ENCODE measurements at places on chromosomes 12 and 14.

GRCh38 chr12:44225149-44225510 is 389.2 kb downstream of the TMEM117 start:
- no peak for DNase-seq

DNA sequence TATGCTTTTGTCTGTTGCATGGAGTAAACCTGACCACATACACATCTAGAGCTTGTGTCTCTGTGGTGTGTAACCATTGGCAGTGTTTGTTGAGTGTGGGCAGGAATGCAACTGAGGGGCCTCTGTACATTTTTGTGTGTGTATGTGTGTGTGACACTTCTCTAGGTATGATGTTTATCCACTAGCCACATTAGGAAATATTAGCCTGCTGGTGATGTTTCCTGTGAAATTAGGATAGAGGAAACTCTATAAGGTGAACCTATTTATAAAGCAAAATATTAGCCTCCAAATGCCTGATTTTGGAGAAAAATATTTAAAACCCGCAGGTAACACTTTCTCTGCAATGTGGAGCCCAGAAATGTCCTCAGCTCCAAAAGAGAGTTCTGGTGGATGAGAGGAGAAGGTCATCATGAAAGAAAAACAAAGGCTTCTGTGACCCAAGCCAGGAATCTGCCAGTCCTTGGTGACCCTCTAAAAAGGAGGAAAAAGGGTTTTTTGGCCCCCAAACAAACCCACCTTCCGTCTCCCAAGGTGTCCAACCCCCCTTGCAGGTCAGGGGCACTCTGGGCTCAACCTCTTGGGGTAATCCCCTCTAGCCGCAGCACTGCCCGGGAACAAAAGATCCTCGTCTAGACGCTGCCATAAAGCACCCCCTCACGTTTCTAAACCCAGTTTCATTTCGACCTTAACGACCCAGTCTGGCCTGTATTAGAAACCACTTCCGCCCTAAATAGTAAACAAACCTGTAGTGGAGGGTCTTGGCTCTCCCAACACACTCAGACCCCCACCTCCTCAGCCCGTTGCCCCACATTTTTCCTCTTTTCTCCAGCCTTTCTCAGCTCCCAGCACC is 3.1 kb upstream of the HOTAIR start:
- DNase-seq = no peak

- DNase-seq = no peak
Observed at GRCh38 chr14:37599507-37600368, 4.3 kb downstream of the TTC6 start.

DNA sequence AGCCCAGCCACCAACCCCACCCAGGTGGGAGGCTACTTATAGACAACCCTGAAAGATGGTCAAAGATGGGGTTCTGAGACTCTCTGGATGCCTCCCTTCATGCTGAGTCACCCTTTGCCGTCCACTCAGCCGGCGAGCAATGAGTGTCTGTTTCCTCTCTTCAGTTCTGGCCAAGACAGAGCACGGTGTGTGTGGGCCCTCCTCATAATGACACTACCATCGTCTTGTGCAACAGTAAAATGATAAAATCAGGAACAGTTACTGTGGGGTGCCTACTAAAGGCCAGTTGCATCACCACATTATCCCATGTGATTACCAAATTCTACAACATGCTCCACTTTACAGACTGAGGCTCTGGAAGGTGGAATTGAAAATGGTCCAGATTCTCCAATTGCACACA is 7.0 kb upstream of the BDKRB1 start:
- DNase-seq = peak; percentile 89

- no peak for DNase-seq
Observed at GRCh38 chr12:104697186-104697585, 240.4 kb downstream of the CHST11 start.

- DNase-seq = no peak
Observed at GRCh38 chr12:113242026-113242418, 20.8 kb downstream of the TPCN1 start.

DNA sequence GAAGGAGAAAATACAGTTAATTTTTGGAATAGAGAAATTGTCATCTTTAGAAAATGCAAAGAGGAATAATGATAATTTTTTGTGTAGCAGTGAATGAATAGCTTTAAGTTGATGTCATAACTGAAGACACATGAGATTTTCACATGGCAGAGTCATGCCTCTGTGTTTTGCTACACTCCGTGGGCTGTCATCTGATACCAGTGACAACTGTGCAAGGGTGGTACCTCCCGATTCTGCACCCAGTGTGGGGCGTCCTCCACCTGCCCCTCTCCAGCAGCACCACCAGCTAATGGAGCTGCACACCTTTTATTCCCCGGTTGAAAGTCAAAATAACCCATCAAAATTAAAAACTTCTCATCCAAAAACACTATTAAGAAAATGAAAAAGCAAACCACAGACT is 47.2 kb downstream of the ANKRD9 start:
- no peak for DNase-seq

GRCh38 chr14:59037086-59037485 is 151.4 kb upstream of the DAAM1 start:
- no peak for DNase-seq

GRCh38 chr14:96309896-96310330 is 53.2 kb downstream of the ATG2B start:
- DNase-seq = no peak

DNA sequence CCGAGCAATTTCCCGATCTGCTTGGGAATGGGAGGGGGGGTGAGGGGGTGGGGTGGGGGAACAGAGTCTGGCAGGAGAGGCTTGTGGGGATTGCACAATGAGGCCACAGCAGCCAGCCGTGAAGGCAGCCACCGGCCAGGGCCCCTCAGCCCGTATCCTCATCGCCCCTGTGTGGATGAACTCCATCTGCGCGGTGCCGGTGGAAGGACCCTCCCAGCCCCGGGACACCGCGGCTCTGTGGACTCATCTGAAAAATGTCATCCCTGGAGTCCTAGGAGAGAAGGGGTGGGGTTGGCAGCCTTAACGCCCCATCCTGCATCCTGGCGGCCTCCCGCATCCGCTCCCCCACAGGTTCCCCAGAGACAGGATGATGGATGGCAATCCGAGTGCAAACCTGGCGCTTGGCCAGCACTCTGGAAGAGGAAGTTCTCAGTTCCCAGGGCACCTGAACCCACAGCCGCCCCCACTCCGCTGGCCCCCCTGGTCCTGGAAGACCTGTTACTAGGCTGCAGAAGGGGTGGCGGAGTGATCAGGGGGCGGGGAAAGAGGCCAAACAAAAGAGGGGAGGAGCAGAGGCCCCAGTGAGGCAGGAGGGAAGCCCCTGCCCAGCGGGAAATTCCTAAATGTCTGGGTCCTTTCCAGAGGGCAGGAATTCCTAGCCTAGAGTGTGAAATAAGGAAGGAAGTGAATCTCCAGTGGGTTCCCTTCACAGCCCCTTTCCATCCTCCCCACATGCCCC is 1.2 kb upstream of the TNFAIP2 start:
- peak; percentile 83 for DNase-seq

GRCh38 chr14:80602946-80603345 is 338.6 kb downstream of the CEP128 start:
- DNase-seq = no peak

GRCh38 chr14:85165094-85165493 is 364.9 kb upstream of the FLRT2 start:
- no peak for DNase-seq
